Activated T-cell treated with anti-CD3 and anti-CD28 coated beads, Interleukin-2, amount 50 U/mL, for 24 hours (primary cell): ENCODE measurements at places on chromosomes 2 and 18.
A peak's percentile ranks its signal among the peaks of the same experiment; 100 is the strongest.

DNA sequence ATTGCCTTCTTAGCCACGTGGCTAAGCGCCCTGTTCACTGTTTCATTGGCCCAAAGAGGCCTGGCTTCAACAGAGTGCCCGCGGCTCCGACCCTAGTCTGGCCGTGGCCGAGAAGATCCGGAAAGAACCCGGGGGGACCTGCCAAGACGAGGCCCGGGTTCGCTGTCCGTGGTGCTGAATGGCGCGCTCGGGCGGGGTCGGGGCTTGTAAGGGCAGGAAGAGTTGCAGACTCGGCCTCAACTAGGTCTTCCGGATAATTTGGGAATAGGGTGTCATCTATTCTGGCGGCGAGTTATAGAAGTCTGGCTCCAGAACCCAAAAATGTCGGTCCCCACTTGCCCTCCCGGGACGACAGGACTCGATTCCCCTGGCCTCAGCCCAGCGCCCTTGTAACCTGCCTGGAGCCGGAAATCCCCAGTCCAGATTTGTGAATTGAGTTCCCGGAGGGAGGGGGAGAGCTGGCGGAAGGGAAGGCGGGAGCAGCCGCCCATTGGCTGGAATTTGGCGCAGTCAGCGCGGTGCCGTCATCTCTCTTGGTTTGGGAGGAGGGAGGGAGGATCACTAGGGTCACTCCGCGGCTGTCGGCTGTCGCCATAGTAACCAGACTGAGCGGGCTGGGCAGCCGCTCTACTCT is 3.5 kb downstream of the CDK5R2 start:
- DNase-seq: peak; percentile 73

GRCh38 chr2:235677276-235677788 is 183.5 kb downstream of the AGAP1 start:
- no peak for DNase-seq

- DNase-seq: no peak
Measured at GRCh38 chr2:55155206-55155605, 76.9 kb downstream of the CLHC1 start.

DNA sequence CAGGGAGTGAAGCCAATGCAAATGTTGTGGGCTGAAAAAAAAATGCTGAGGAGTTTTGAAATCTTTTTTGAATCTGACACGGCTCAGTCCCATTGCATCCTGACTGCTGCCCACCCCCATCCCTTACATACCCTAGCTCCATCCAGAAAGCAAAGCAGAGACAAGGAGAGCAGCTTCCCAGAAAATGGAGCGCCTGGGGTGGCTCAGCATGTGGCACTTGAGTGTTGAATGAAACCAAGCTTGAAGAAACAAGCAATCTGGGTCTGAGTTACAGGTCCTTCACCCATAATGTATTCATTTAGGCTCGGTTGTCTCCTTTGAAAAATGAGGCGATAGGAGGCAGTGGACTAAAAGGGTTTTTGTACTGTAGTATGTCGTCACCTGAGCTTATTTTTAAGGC is 244.2 kb upstream of the ACVR2A start:
- no peak for DNase-seq

GRCh38 chr2:67346718-67347407 is 50.3 kb upstream of the ETAA1 start:
- no peak for DNase-seq

DNA sequence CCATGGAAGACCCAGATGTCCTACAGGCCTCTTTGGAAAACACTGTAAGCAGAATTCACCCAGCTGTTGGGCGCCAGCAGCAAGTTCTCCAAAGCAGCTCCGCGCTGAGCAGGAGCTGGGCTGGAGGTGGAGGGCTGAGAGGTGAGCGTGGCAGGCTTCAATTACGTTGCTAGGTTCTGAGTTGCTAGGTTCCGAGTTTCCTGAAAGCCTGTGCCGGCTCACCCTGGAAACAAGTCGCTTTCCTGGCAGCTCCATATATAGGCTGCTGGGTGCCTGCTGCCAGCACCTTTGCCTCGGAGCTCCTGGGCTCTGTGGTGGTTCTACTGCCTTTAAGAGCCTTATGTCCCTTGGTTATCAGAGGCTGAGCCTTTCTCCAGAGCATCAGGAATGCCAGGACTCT is 14.4 kb upstream of the EGR4 start:
- DNase-seq: no peak

- DNase-seq: no peak
Measured at GRCh38 chr2:37350034-37350433, 5.6 kb downstream of the QPCT start.

GRCh38 chr2:43087413-43087812 is 139.0 kb downstream of the ZFP36L2 start:
- no peak for DNase-seq

DNA sequence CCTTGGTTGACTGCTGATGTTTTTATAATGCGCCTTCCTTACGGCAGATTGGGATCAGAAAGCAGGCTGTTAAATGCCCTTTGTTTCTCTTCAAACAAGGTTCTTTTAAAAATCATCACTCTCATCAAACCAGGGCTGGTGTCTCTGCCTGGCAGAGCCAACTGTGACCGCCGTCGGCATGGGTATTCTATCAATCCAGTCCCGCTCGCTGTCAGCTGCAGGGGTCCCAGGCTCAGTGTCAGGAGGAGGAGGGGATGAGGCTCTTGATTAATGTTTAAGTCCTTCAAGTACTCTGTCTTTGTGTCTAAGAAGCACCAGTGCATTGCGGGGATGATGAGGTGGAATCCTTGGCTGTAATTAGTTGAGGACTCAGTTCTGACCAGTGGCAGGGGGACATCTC is 348.1 kb downstream of the RNF144A start:
- no peak for DNase-seq

GRCh38 chr18:34048423-34048822 is 176.3 kb downstream of the NOL4 start:
- DNase-seq: no peak

DNA sequence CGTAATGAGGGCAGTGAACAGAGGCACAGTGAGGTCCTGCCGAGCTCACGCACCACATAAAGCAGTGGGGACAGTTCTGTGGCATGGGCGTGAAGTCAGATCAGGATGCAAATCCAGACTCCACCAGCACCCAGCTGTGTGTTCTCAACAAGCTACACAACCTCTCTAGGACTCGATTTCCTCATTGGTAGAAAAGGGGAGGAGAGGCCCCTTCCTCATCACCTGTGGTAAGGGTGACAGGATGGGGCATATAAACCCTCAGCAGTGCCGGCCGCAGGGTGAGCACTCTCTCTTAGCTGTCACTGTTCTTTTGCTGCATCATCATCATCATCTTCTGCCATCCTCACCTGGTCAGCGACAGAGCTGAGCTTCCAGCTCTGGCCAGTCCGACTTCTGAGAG is 54.8 kb downstream of the C2orf76 start:
- DNase-seq: no peak

DNA sequence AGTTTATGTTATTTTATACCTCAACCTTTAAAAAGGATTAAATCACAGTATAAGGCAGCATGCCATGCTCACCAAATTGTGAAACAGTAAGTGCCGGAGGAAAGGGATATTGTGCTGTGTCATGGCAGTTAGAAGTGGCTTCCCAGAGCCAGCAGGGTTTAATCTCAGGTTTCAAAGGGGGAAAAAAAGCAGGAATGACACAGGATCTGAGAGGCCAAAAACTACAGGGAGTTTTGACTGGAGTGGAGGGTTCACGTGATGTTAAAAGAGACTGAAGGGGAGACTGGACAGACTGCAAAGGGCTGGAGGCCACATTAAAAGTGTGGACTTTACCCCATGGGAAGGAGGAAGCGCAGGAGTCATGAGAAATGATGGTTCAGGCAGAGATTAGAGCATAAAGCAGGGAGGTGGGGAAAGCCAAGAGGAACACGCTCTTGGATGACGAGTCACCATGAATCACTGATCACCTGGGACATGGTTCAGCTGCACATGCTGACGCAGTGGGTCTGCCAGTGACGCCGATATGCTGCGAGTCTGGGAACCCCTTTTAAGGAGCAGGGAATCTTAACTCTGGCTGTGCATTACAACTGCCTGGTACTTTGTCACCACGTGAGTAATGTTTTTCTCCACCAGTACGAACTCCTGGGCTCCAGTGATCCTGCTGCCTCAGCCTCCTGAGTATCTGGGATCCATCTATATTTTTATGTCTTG is 6.1 kb downstream of the CHMP1B start:
- DNase-seq: no peak

DNA sequence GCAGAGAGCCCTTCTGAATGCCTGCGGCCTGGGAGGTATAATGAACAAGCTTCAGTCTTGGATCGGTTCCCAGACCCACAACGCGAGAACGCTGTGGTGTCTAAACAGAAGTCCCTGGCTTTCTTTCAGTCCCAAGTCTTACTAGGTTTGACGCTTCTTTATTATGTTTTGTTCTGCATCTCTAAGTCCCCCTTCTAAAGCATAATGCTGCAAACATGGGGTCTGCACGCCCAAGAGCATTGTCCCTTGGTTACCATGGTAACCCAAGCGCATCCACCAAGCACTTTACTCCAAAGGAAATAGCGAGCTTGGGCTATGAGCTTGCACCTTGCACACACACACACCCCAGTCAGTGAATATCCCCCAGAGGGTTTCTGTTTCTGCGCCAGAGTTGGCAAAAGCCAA is 193.7 kb downstream of the INO80D start:
- DNase-seq: no peak

DNA sequence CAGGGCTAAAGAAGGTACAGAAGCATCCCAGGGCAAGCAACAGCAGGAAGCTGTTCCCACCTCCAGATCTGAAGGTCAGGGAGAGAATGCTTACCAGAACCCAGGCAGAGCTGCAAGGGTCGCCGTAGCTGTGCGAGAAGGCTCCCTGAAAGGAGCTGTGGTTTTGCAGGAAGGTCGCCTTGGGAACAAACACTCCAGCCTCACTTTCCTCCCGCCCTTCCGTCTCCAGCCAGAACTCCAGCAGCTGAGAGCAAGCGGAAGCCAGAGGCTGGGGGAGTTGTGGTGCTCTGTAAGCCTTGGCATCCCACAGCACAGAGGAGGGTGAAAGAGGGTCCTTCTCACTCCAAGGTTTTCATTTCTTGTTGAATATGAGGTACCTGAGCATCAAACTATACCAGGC is 18.3 kb upstream of the ICOS start:
- no peak for DNase-seq

GRCh38 chr2:5538772-5539171 is 153.4 kb upstream of the SOX11 start:
- no peak for DNase-seq

DNA sequence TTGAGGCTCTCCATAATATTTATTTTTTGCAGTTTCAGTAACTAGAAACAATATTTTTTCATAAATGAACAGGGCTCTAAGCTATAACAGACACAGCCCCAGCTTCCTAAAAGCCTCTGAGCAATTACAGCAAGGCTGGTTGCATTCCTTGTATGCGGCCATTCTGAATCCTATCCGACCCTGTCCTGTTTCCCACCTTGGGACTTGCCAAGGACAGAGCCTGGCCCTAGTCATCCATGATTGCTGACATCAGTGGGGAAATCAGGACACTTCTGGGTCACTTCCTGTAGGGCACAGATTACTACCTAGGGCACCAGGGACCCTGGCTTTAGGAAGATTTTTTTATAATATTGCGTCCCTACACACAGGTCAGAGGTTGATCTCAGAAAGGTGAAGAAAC is 5.5 kb downstream of the TMEM177 start:
- no peak for DNase-seq

GRCh38 chr2:42856891-42857632 is 64.7 kb upstream of the HAAO start:
- DNase-seq: no peak

GRCh38 chr2:56464613-56465012 is 280.8 kb downstream of the CCDC85A start:
- DNase-seq: no peak

- peak; percentile 76 for DNase-seq
Measured at GRCh38 chr2:207165121-207166038, at the start of gene KLF7. Gene KLF7 (minus strand): TSS chr2:207165948. CDS start chr2:207165568, 380 bp downstream.

DNA sequence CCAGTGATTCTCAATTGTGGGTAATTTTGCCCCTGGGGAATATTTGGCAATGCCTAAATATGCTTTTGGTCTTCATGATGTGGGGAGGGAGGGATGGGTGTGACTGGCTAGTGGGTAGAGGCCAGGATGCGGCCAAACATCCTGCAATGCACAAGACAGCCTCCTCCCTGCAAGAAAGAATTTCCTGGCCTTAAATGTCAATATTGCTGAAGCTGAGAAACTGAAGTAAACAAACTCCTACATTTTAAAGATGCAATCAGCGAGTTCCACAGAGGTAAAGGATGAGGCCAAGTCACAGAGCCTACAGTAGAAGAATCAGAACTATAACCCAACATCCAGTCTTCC is 272.9 kb upstream of the EPHA4 start:
- DNase-seq: no peak

DNA sequence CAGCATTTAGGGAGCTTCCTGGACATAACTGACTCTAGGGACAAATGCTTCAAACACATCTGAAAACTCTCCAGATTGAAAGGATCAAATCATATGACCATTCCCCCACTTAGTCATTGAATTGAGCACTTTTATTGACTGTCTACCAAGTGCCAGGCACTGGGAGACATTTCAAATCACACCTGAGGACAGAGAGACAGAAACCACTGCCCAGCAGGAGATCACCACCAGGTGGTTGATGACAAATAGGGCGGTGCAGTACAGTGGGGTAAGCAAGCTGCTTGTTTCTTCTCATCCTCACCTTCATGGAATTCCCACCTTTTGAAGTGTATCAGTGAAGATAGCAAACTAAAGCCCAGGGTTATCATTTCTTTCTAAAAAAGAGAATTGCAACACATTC is 19.0 kb upstream of the CXCR4 start:
- DNase-seq: no peak

DNA sequence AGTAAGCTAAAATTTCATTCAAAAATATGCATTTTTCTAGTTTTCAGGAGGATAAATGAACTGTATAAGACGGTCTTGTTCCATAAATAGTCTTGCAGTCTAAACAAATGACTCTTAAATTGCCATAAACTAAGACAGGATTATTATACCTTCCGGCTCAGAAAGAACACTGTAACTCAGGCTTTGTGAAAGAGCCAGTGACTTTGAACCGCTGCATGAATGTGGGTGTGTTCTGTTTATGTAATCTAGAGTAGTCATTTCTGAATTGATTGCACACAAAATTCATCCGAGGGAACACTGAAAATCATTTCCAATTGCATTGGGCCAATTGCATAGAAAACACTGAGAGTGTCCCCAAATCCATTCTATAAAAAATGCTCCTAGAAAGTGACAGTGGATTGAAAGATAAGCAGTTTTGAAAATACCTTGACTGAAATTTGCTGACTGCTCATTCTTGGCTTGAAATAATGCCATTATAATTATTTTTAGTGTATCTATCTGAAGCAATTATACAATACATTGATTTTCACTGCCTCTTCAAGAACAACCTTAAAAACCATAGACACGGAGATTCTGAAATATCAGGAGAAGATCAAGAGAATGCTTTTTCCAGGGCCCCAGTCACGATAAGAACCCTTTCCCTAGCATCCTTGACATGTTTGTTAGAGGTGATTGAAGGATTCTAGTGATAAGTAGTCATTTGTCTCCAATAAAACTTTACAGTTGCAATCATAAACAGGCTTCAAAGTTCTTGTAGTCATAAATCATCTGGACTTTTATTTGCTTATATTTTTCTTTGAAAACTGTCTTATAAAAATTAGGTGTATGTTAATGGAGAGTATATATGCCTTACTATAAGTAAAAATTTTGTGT is 55.4 kb downstream of the CNTNAP5 start:
- no peak for DNase-seq

GRCh38 chr2:64779117-64779690 is 125.5 kb upstream of the SERTAD2 start:
- no peak for DNase-seq
